ENCODE measurements at places on chromosomes 12 and 14.

GRCh38 chr12:107365703-107366102 lies 272.4 kb upstream of the CRY1 start:
- no peak for DNase-seq

DNA sequence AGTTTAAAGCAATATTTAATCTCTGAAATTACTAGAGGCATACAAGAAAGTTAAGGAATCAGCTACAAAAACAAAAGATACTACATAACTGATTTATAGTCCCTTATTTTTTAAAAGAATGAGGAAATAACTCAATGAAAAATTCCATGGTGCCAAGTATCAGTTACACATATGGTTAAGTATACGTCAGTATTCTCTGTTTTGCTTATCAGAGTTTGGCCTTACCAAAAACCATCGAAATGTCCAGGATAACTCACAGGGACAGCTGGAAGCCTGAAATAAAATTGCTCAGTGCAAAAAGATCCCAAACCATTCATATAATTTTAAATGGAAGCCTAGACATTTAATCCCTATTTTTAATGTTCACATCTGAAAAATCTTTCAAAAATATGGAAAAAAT lies 3.6 kb downstream of the CFL2 start:
- DNase-seq = no peak

DNA sequence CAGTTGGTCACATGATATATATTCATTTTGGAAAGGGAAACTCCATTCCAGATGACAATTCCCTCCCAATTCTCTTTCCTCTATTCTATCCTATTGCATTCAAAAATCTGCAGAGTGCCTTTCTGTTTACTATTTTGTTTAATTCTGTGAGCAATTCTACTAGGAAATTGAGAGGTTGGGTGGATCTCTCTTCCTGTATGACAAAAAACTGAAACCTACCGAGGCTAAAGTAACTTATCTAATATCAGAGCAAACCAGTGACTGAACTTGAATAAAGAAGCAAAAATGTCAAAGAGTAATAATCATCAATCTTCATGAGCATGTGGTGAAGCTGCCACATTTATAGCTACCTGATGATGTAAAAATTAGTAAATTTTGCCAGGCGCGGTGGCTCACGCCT lies 16.6 kb upstream of the ACTN1 start:
- no peak for DNase-seq

- no peak for DNase-seq
Measured at GRCh38 chr14:92253381-92253894, 69.5 kb upstream of the SLC24A4 start.

GRCh38 chr14:27528328-27528727 lies 930.5 kb upstream of the NOVA1 start:
- no peak for DNase-seq

- no peak for DNase-seq
Measured at GRCh38 chr12:11678781-11679180, 29.3 kb downstream of the ETV6 start.

DNA sequence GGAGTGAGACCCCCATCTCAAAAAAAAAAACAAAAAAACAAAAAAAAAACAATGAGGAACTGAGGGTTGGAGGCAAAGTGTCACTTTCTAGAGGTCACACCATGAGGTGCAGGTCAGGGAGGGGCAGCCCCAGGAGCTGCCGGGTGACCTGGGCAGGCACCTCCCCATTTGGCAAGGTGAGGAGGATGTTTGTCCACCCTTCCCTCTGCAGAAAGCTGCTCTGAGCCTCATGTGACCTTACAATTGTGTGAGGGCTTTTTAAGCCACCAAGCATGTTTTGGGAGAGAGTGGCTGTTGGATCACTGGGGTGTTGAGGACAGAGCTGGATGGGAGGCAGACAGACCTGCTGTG lies 49.6 kb downstream of the FOXN4 start:
- DNase-seq = no peak

DNA sequence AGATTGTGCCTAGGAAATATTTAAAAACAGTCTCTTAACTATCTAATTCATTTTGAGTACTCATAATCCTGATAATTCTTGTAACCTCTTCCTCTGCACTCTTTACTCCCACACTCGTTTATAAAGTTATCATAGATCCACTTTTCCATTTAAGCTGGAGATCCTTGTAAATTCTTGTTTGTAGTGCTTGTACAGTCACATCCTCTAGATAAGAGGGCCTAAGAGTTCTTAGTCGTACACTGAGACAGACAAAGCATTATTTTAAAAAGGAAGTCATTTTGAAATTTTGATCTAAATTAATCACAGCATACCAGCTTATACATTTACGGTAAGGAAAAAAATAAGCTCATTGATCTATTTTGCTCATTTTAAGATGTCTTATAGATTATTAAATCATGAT lies 42.5 kb downstream of the LMO3 start:
- DNase-seq = no peak

GRCh38 chr14:69320581-69321365 lies 60.8 kb downstream of the GALNT16 start:
- DNase-seq = no peak

DNA sequence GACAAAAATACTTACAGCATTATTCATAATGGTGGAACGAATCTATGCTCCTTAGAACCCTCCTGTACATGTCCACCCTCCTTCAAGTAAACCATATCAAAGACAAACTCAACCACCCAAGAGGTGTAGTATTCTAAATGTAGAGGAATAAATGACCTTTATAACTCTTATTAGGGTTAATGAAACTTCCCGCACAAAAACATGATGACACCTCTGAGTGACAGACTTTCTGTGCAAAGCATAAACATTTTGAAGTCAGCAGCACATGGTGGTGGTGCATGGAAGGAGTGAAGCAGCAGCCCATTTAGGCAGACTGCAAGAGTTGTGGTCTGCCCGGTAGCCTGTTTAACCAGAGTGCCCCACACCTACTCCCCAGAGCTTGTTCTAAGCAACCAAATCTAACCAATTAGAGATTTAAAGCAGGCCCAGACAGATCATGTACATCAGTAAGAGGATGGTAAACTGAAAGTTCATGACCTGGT lies 615 bp upstream of the ASB8 start:
- DNase-seq = no peak

- DNase-seq = no peak
Measured at GRCh38 chr12:9149372-9149771, 33.7 kb upstream of the A2M start.

DNA sequence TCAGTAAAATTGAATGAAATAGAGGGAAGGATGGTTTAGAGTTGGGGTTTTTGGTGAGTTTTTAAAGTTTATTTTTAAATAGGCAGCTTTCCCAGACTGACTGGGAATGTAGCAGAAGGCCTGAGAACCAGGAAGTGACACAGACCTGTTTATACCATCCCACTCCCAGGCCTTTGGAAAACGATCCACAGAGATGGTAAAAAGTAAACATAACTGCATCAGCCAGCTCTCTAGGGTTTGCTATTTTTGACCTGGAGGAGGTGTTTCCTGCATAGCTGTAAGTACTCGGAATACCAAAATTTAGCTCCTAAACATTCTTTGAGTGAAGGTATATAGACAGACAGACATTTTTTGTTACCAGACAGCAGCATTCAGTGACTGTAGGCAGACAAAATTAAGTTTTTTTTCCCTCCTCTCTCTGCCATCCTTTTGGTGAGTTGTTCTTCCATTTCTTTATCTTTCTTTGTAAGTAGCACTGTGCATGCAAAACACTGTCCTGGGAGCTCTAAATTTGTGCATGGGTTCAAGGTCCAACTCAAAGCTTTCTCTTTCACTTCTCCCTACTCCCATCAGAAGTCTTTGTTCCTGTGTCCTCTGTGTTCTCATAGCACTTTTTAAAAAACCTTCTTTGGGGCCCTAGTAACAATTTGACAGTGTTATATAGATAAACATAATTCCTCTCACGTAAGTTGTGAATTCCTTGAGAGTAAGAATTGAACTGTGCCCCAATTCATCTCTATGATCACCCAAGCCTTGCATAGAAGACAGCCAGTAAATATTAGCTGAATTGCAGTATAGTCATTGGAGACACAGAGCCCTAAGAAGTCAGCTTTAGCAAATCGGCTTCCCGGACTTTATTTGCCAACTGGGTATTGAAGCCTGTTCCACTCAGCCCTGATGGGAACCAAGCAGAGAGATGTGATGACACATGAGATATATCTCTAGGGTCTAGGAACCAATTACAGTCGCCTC lies 37.4 kb downstream of the SUSD6 start:
- DNase-seq = no peak

- DNase-seq = no peak
Measured at GRCh38 chr12:45227316-45228067, 11.6 kb downstream of the ANO6 start.

DNA sequence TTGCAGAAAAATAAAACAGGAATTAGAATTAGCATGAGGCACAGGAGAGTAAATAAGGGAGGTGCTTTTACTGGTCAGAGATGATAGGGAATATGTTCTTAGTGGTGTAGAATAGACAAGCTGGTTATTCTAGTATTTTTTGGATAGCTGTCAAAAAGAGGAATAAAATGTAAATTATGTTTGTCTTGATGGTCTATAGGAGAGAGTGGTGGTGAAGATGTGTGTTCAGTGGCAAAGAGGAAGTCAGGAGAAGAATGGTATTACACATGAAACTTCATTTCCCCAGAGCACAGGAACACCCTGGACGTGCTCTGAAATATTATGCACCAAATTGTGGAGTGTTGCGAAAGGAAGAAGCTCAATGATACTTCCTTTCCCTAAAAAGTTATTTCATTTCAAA lies 27.8 kb downstream of the MUCL1 start:
- DNase-seq = no peak

DNA sequence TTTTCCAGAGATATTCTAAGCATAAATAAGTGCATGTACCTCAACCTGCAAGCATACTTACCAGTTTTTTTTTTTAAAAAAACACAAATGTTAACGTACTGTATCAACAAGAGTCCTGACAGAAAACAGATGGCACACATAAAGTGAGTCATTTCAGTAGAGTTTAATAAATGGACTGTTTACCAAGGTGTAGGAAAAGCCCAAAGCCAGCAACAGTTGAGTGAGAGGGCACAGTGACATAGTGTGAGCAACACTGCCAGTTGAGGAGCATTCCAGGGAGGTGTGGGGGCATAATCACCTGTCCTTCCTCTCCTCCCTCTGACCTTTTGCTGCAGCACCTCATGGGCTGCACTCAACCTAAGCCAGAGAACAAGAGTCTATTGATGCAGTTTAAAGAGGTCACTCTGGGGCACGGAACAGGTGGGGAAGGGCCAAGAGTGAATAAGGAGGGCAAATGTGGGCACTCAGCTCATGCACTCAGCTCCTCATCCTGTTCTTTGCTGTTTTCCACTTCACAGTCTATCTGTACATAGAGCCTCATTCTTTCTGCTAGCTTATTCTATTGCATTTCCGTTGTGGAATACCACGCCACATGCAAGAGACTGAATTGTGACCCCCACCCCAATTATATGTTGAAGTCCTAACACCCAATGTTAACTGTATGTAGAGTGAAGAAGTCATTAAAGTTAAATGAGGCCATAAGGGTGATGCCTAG lies 29.3 kb downstream of the DHRS2 start:
- no peak for DNase-seq

- no peak for DNase-seq
Measured at GRCh38 chr14:101603096-101603495, 41.8 kb downstream of the DIO3 start.

DNA sequence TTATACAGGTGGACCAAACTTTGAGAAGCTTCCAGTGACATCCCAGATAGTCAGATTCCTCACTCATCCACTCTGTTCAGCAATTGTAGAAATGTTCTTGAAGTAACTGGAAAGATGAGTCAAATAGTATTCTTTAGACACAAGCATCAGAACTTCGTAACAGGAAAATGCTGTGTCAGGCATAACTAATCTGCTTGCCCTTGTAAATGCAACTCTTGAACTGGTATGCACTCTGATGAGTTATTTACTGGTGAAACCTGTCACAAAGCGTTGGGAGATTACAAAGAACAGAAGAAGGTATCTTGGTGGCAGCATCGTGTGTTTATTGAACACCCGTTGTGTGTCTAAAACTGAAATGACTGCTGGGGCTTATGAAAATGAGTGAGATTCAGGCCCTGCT lies 10.8 kb upstream of the DUSP6 start:
- no peak for DNase-seq

- DNase-seq = no peak
Measured at GRCh38 chr14:95256002-95256775, 63.5 kb downstream of the CLMN start.

- peak; percentile 2 for DNase-seq
Measured at GRCh38 chr12:95083938-95084337, 10.5 kb upstream of the NR2C1 start.

DNA sequence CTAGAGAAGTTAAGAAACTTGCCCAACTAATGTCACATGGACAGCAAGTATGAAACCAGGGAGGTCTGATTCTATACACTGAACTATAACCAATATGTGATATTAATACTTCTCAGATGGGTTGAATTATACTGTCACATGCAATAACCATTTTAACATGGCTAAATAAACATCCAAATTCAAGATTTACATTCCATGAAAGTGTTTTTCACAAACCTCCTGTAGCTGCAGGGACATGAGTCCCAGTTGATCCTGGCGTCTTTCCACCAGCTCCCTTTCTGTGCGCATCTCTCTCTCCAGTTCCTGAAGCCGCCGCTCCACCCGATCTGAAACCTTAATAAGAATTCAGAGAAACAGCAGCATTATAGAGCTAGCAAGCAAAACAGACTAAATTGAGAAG lies 79.0 kb downstream of the CEP128 start:
- no peak for DNase-seq

GRCh38 chr14:94054401-94054800 lies 26.6 kb downstream of the DDX24 start:
- no peak for DNase-seq

DNA sequence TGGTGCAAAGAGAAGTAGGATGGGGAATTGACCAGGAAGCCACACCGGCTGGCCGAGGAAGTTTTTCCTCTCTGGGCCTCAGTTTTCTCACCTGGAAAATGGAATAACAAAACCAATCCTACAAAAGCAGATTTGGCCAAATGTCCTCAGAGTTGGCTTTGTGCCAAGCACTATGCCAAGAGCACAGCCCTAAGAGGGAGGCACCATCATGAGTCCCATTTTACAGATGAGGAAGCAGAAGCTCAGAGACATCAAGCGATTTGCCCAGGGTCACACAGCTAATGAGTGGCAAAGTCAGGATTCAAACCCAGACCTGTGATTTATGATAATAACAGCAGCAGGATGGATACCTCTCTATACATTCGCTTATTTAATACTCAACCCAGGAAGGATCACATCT lies 27.3 kb downstream of the RASAL1 start:
- DNase-seq = no peak

- no peak for DNase-seq
Measured at GRCh38 chr14:61288228-61288627, 7.1 kb upstream of the TMEM30B start.

- no peak for DNase-seq
Measured at GRCh38 chr12:14514946-14515345, 52.7 kb downstream of the PLBD1 start.

DNA sequence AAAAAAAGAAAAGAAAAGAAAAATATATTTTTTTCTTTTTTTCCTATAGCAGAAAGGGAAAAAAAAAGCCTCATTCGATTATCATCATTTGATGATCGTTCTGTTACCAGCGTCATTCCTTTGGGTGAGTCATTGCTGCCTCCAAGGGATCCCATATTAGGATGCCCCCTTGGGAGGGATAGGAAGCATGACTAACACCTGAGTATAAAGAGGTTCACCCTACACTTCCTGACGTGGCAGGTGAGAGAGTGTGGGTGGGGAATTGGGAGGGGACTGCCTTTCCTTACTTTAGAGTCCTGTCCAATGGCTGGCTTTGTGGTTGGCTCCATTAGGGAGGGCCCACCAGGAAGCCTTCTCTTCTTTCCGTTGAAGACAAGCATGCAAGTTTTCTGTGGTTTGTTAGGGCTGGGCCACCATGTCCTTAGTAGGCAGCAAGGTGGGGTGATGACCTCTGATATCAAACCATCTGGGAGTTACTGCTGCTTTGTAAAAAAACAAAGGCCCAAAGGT lies 56.1 kb upstream of the FUT8 start:
- DNase-seq = no peak

Data from neural crest cell (in vitro differentiated cells).